ENCODE measurements at places on chromosomes 2 and 18. TPM values are rescaled to one million over a fixed set of nuclear protein-coding genes. Genes with fewer than 3 reads are reported as not detected.

SDC1 gene
- total RNA-seq: 1,408 TPM

HOXD12 gene
- total RNA-seq: not detected

CFAP210 gene
- not detected for total RNA-seq

STARD6 gene
- not detected for total RNA-seq

TANK gene
- 61.8 TPM for total RNA-seq

CLEC4F gene
- total RNA-seq: not detected

CYTIP gene
- not detected for total RNA-seq

NDUFS1 gene
- 75.0 TPM for total RNA-seq

MLPH gene
- total RNA-seq: 2.8 TPM

NMUR1 gene
- total RNA-seq: not detected

ACMSD gene
- 0.33 TPM for total RNA-seq

STARD7 gene
- total RNA-seq: 77.9 TPM

POTEI gene
- 0.17 TPM for total RNA-seq

ADD2 gene
- total RNA-seq: not detected

VAMP5 gene
- 7.3 TPM for total RNA-seq

ANKRD62 gene
- not detected for total RNA-seq

GPR55 gene
- not detected for total RNA-seq

TUBA3D gene
- total RNA-seq: not detected

SERPINB10 gene
- total RNA-seq: not detected

ONECUT2 gene
- total RNA-seq: under 0.01 TPM

APCDD1 gene
- total RNA-seq: 2.4 TPM

TMEM247 gene
- not detected for total RNA-seq

EVX2 gene
- not detected for total RNA-seq

PLCL1 gene
- 0.33 TPM for total RNA-seq

PREPL gene
- total RNA-seq: 31.0 TPM
